Cerebellar nuclear complex (tissue), 1 donor: ENCODE measurements at places on chromosomes 6 and 20.

- DNase-seq: no peak
Observed at GRCh38 chr20:41632896-41633295, 14.7 kb upstream of the CHD6 start.

- DNase-seq: no peak
Observed at GRCh38 chr20:47792021-47792618, 6.8 kb upstream of the SULF2 start.

DNA sequence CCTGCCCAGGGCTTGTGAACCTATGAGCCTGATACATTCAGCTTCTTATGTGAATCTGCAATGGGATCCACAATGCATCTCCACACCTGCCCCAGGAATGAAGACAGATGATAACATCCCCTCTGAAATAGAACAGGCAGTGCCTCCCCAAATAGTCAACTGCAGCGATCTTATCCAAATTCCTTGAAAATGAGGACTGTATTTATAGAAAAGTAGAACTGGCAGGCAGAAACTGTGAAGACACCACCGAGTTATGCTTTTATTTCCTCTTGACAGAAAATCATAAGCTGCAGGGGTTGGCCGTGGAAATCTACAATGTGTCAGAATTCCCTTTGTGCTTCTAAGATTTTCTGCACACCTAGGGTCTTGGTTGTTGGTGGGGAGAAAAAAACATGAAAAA, 270.3 kb downstream of the TBC1D7 start:
- no peak for DNase-seq

DNA sequence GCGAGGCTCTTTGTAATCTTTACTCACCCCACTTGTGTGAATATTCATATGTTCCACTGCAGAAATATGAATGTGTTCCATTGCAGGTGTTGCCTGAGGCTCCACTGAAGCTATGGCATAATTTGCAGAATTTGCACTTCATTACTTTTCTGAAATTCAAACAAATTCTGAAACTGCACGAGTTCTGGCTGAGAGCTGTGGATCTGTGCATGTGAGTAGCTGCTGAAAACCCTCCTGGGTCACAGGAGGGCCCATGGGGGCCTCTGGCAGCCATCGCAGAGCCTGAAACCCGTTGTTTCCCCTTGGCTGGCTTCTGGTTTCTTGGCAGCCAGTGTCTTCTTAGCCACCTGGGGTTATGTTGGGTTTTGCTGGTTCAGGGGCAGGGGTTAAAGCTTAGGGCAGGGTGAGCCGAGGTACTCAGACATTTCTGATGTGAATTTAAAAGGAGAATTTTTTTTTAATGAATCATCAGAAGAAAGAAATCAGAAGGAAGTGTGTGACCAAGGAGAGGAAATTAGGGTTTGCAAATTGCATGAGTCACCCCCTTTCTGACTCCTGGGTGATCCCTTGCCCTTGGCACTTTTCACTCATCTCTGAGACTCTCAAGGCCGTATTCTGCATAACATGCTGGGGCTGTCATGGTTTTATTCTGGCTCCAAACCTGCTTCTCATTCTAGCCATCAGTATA, 40.6 kb downstream of the TOX2 start:
- no peak for DNase-seq

- DNase-seq: no peak
Observed at GRCh38 chr6:21504790-21505189, 88.8 kb upstream of the SOX4 start.

DNA sequence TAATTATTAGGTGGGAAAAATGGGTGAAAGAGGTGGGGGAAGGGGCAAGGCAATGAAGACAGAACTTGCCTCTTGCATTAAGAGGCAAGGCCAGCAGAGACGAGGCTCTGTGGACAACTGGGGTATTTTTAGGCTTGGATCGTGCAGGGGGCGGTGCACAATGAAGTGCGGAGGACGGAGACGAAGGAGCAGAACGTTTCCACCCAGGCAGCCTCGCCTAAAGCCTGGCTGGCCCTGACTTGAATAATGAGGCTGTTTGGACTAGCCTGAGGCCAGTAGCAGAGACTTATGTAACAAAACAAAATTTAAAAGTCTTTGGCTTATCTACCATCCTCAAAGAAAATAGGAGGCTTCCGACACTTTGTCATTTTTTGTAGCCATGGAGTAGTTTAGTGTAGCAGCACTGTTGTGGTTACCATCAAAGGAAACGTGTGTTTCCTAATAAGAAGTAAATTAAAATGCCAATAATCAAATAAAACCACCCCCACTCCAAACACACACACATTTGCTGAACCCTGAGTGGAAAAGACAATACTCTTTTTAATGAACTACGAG, 370.0 kb upstream of the CNR1 start:
- no peak for DNase-seq

- no peak for DNase-seq
Observed at GRCh38 chr6:87444362-87444761, 28.4 kb upstream of the SLC35A1 start.

GRCh38 chr6:16857969-16858592, 96.8 kb upstream of the ATXN1 start:
- DNase-seq: no peak

GRCh38 chr20:50187403-50188051, 3.1 kb upstream of the CEBPB start:
- no peak for DNase-seq

GRCh38 chr6:54037277-54037779, 73.9 kb upstream of the MLIP start:
- DNase-seq: no peak

GRCh38 chr6:136710877-136711552, 81.3 kb downstream of the MAP3K5 start:
- DNase-seq: no peak

- DNase-seq: no peak
Observed at GRCh38 chr6:44049163-44049988, 77.9 kb downstream of the MRPL14 start.

DNA sequence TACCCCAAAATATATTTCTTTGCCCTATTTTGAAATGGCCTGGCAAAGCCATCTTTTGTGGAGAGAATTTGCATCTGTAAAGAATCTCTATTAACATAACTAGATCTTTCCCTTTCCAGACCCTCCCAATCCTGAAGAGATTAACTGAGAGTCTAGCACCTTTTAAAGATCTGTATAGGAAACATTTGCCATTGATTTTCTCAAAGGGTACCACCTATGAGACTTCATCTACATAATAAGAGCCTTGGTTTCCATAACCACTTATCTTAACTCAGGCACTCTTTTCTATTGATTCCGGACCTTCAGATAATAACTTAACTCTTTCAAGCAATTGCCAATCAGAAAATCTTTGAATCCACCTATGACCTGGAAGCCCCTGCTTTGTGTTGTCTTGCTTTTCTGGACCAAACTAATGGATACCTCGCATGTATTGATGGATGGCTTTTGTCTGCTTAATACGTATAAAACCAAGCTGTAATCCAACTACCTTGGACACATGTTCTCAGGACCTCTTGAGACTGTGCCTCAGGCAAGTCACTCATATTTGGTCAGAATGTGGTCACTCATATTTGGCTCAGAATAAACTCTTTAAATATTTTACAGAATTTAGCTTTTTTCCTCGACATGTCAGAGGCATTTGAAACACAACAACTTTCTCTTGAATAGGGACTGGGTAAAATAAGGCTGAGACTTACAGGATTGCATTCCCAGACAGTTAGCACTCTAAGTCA, 31.4 kb downstream of the SLC22A2 start:
- no peak for DNase-seq
